ENCODE measurements at places on chromosomes 1 and 21.

DNA sequence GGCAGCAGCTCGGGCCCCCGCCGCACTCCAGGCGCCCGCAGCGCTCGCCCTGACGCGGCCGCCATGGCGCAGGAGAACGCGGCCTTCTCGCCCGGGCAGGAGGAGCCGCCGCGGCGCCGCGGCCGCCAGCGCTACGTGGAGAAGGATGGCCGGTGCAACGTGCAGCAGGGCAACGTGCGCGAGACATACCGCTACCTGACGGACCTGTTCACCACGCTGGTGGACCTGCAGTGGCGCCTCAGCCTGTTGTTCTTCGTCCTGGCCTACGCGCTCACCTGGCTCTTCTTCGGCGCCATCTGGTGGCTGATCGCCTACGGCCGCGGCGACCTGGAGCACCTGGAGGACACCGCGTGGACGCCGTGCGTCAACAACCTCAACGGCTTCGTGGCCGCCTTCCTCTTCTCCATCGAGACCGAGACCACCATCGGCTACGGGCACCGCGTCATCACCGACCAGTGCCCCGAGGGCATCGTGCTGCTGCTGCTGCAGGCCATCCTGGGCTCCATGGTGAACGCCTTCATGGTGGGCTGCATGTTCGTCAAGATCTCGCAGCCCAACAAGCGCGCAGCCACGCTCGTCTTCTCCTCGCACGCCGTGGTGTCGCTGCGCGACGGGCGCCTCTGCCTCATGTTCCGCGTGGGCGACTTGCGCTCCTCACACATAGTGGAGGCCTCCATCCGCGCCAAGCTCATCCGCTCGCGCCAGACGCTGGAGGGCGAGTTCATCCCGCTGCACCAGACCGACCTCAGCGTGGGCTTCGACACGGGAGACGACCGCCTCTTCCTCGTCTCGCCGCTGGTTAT, 2.8 kb downstream of the KCNJ9 start:
- DNase-seq = peak; percentile 24

DNA sequence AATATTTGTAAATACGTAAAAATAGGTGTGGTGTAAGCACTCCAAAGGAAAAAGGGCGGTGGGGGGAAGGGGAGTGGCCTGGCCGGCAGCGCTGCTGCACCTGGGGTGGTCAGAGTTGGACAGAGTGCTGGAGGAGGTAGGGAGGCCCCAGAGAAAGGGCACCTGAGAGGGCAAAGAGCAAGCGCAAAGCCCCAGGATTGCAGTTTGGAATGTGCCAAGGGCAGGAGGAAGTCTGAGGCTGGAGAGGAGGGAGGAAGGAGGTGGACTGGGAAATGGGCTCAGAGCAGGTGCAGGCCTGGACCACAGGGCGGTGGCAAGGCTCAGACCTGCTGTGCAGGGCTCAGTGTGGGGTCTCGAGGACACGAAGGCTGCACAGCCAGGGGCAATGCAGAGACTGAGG, 30.6 kb downstream of the LDLRAP1 start:
- no peak for DNase-seq

GRCh38 chr1:167752219-167752985, 30.6 kb downstream of the MPZL1 start:
- DNase-seq = no peak

DNA sequence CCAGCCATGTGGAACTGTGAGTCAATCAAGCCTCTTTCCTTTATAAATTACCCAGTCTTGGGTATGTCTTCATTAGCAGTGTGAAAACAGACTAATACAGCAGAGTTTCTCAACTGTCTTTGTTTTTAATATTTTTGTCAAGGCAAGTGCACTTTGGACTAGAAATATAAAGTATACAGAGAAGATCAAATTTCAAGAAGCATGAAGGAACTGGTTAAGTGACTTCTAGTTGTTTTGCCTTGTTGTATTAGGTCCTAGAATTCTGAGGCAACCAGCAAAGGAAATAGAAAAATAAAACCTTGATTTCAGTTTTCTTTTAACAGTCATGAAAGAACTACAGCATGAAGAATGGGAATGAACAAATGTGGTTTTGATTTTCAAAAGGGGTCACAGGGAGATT, 131.1 kb upstream of the PTGFR start:
- DNase-seq = no peak

DNA sequence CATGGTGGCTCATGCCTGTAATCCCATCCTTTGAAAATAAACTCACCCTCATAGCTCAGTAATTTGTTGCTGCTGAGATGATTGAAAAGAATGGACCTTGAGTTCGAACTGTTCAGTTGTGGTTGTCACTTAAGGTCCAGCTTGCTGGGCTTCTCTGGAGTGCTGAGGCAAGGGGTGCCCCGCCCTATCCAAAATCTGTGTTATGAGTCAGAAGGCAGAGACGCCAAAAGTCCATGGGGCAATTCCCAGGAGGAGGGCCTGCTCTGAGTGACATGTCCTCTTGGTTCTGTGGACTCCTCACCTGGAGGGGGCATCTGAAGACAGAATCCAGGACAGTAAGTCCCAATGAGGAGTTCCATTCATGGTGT, 64.8 kb downstream of the MYOM3 start:
- DNase-seq = peak; percentile 14

GRCh38 chr21:46100020-46100419, 2.1 kb downstream of the COL6A2 start:
- DNase-seq = no peak

Data from NB4 (cell line).